ENCODE measurements at places on chromosomes 5 and 9.

GRCh38 chr5:71778678-71779276, 59.7 kb downstream of the CARTPT start:
- DNase-seq: no peak

- peak; percentile 58 for DNase-seq
Observed at GRCh38 chr9:111945216-111945615, 48.6 kb downstream of the UGCG start.

DNA sequence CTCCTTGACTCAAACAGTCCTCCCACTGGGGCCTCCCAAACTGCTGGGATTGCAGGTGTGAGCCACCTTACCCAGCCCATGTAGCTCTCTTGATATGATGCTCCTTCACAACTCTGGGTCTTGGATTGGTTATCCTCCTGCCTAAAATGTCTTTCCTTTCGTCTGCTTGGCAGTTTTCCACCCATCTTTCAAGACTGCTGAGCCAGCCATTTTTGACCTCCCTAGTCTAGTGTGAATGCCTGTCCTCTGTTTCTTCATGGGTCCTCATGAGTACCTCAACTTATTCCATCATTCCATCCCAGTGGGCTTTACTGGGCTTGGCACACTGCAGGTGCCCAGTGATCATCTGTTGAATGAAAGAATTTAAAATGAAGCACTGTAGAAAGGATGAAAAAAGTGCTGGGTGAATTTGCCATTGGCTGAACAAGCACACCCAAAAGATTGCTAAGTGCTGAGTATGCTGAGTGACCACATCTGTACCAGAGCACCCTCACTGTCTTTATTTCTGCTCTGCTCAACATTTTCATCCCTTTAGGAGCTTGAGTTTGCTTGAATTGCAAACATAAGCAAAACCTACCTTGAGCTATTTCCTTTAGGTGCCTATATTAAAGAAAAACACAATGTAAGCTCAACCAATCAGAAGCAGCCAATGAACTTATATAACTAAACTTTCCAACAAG, 84.8 kb upstream of the FAM169A start:
- no peak for DNase-seq

DNA sequence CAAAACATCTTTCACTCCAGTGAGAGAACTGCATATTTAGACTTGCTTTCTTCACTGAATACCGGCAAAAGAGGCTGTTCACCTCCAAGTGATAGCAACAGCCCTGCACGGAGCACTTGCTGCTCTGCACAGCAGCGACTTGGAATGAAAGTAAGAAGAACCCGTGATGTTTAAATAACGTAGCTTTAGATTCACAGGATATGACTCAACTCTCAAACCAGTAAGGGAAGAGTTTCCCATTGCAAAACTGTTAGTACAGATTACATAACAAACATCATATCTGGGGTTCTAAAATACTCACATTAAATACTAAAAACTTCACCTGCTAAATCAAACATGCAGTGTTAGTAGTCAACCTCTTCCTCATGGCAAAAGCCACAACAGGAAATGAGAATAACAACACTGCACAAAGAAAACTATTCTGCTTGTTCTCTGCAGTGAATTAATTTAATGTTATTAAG, 203.4 kb downstream of the MCTP1 start:
- DNase-seq: peak; percentile 43

GRCh38 chr9:130471411-130472183, 26.8 kb downstream of the ASS1 start:
- DNase-seq: no peak

- no peak for DNase-seq
Observed at GRCh38 chr9:71671289-71671688, 97.0 kb downstream of the CEMIP2 start.

GRCh38 chr9:134136996-134137299, 1.1 kb downstream of the WDR5 start:
- DNase-seq: no peak

DNA sequence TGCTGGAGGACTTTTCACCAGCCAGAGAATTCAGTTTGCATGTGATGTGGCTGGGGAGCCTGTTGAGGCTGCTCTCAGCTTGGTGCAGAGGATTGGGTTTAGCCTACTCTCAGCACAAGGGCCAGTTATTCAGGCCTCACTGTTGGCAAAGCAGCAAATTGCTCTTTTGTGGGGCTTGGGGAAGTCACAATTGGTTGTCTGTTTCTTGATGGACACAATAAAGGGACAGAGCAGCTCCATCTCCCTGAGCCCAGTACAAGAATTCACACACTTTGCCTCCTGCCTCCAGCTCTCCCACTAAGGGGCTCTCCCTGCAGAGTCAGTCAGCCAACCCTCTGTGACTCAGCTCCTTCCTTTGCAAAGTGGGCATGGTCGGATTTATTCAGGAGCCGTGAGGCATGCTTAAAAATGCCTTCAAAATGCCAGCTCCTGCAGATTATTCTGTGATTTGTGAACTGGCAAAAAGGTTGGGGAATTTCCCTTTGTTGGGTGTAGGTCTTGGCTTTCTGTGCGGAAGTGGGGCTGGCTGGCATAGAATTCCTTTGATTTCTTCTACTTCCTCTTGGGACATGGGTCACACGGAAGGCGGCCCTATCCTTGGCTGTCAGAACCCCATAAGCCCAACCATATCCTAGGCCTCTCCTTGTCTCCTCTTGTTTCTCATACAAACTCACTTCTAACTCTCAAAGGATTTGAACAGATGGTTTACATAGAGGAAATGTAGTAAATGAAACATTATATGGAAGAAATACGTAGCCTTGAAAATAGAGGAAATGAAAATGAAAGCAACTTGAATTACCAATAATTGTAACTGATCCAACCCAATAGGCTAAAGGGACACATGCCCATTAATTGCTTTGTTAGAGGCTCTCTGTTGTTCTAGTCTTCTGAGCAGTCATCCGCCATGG, 118.7 kb upstream of the CD180 start:
- DNase-seq: no peak

DNA sequence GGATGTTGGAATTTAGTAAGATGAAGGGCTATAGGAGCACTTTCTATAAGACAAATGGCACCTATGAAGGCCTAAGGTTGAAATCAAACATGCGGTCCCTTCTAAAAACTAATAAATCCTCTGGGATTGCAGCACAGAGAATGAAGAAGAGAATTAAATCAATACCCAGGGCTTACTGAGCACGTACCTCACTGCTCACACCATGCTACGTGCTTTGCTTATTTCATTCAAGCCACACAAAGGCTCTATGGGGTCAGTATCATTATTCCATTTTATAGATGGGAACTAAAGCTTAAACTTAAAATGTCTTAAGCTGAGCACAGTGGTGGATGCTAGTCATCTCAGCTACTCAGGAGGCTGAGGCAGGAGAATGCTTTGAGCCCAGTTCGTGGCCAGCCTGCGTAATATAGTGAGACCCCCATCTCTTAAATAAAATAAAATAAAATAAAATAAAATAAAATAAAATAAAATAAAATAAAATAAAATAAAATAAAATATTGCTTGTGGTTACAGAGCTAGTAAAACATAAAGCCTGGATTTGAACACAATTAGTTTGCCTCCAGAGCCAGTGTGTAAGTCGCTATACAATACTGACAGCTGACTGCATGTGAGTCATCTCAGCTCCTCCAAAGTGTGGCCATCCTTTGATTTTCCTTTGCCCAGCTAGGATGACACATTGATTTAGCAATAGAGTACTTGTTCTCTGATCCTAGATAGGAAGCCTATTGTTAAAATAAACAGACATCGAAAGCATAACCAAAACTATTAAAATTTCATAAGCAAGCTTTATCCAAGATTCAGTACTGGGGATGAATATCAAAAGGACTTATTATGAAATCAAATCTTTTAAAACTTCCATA, 20.9 kb upstream of the DPYSL3 start:
- DNase-seq: no peak

- DNase-seq: no peak
Observed at GRCh38 chr9:20701060-20701459, 17.0 kb downstream of the FOCAD start.

DNA sequence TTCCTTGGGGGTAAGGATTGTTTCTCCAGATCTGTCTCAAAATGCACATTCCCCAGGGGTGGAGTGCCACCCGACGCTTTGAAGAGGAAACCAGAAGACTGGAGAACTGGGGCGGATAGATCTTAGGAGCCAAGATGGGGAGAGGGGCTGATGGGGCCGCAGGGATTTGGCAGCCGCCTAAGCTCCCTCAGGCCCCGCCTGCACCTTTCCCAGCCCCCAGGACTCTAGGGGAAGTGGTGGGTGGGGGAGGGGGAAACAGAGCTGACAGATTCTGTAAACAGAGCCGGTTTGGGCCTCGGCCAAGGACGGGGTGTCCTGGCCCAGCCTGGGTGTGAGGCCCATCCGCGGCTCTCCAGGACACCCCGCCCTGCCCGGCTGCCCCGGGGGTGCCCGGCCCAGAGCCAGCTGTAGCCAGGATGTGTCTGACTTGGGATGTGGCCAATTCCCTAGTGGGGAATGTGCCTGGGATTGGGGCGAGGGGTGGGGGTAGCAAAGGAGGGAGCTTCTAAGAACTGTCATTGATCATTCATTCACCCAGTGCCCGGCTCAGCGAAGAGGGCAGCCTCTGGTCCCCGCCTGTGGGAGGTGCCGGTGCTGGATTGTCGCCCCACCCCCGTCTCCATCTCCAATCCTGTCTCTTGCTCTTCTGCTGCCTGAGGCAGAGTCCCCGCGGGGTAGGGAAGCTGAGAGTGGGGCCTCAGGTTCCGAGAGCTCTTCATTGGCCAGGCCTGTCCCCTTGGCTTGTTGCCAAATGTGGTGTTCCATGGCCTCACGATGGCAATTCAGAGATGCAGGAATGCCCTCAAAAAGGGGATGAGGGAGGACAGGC, 54.8 kb upstream of the CDKN2AIPNL start:
- DNase-seq: peak; percentile 65

DNA sequence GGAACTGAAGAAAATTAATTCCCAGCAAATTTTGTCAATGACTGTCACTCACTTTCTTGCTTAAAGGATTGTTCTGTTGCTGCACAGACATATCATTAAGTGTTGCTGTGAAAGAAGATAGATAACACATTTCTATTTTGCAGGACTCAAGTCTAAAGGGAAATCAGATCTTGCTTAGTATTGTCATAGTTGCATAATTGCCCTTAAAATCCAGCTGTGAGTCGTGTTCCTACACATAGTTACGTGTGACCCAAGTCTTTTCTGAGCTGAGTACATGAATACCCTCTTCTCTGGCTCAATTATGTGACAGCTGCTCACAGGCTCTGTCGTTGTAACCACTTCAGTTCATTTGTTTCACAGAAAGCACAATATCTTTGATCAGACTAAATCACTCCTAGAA, 390.8 kb downstream of the DTWD2 start:
- no peak for DNase-seq

- DNase-seq: no peak
Observed at GRCh38 chr9:125646217-125646616, 60.8 kb downstream of the MAPKAP1 start.

GRCh38 chr9:79674052-79674777, 102.5 kb downstream of the TLE4 start:
- DNase-seq: no peak

DNA sequence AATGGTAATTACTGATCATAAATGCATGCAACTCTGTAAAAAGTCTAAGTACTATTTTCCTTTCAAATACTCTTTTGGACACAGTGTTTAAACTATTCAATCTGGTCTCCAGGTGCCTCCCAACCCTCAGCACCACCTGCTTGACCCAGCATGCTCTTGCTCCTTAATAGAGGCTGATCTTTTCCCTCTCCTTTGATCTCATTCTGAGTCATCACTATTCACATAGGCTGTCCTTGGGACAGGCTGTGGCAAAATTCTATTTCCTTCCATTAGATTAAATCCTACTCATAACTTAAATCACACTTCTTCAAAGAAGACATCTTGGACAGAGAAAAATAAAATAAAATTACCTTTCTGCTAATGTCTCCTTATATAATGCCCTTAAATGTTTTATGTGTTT, 199.4 kb upstream of the ST8SIA4 start:
- DNase-seq: no peak

GRCh38 chr9:16131264-16131663, 578.4 kb downstream of the CCDC171 start:
- no peak for DNase-seq

GRCh38 chr5:68685863-68686262, 408.0 kb upstream of the SLC30A5 start:
- no peak for DNase-seq

- DNase-seq: no peak
Observed at GRCh38 chr9:68731857-68732256, 26.8 kb downstream of the PIP5K1B start.

- DNase-seq: no peak
Observed at GRCh38 chr9:132986640-132987620, 8.4 kb downstream of the GFI1B start.

GRCh38 chr9:135711391-135711790, 9.4 kb downstream of the KCNT1 start:
- DNase-seq: no peak

DNA sequence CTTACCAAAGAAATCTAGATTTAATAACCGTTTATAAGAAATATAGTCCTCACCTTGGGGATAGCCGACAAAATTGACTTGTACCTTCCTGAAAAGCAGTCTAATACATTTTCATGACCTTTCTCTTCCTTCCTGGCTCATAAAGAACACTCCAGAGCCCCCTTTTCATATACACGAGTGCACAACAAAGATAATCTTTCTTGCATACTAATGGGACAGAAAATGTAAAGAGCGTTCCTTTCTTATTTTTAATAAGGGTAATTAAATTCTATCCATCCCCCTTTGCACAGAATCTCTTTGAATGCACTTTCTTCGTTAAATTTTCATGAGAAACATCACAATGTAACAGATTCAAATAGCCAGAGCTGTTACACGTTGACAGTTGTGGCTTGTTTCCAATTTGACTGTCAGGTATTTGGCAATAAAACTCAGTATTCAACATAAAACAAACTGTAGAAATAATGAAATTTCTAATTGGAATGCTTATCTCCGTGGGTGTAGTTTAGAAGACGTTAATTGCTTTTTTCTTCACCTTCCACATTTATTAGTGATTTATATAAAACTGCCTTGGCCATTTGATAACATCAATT, 732.3 kb upstream of the DMAC1 start:
- DNase-seq: no peak

DNA sequence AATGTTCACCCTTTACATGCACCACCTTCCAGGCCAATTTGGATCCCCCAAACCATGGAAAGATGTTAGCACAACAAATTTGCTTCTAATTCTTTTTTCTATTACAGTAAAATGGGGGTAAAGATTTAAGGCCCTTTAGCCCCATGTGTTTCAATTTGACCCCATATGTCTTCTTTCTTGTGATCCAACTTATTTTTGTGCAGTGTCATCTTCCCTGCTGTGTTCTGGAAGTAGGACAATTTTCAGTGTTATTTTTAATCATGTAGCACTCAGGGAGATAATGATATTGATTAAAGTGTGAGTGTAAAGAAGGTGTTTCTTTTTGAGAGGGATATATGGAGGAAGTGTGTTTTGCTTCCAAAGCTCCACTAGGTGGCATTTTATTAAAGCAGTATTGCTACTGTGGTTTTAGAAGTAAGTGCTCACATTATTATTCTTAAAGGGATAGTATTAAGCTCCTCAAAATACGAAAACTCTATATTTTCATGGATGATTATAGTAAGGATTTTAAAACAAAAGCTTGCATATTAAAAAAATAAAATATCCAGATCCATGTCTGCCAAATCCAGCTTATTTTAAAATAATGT, 118.7 kb upstream of the ATP10B start:
- DNase-seq: no peak

GRCh38 chr9:108269371-108269770, 586.4 kb downstream of the ACTL7B start:
- DNase-seq: no peak

GRCh38 chr9:80605129-80605528, 1033.4 kb downstream of the TLE4 start:
- no peak for DNase-seq
